ENCODE measurements at places on chromosomes 4 and X.

DNA sequence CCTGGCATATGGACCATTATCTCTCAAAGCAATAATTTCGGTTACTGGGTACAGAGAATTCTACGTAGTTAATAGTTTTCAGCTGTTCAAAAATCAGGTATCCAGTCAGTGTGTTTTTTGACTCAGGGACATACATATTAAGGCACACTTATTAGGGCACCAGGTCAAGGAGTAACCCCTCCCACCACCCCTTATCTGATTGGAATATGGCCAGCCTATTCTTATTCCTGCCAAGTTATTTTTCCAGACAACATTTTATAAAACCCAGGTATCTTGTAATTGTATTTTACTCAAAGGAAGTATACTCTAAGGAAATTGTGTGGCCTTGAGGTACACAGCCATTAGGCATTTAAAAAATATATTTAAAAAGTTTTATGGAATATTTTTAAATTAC, 4.3 kb downstream of the ZFX start:
- no peak for DNase-seq

DNA sequence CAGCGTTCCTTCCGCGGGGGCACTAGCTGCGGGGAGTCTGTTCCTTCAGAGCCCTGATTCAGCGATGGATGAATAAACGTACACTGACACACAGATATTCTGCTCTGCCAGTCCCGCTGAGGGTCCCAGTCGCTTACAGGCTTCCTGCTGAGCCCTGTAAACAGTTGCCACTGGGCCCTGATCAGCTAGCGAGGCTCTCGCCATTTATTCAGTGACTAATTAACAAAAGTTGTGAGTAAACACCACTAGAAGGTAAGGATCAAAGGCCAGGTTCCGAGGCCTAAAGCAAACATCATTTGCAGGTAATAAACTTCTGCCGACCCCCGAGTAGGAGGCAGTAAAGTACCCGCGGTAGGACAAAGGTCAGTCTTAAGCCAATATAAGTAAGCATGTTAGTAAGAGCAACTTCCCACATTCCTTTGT, 442.6 kb upstream of the GALNT7 start:
- DNase-seq: no peak

DNA sequence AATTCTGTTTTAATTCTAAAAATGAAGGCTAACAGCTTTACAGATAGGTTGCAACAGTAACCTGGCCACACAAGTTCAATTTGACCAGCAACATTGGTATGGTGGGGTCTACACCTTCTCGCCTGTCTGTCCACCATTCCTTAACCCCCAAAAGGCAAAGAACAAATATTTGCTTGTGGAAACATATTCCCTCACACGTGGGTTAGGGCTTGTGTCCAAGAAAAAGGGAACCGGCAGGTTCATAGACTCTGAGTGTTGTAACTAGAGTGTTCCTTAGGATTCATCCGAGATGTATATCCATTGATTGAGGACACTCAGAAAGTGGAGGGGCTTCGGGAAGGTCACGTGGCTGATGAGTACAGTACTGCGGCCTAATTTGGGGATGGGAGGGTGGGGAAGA, 54.1 kb downstream of the C4orf51 start:
- DNase-seq: no peak

DNA sequence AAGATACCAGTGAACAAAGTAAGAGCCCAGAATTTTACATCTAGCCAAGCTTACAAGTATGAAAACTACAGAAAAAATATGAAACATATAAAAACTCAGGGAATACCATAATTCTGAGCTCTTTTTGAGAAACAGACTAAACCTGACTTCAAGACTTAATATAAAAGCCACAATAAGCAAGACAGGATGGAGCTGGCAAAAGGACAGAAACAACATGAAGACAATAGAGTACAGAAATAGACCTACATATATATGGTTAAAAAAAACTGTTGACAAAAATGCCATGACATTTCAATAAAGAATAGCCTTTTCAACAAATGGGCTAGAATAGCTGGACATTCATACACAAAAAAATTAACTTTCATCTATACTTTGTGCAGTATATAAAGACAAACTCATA, 49.4 kb downstream of the UBA6 start:
- DNase-seq: no peak

DNA sequence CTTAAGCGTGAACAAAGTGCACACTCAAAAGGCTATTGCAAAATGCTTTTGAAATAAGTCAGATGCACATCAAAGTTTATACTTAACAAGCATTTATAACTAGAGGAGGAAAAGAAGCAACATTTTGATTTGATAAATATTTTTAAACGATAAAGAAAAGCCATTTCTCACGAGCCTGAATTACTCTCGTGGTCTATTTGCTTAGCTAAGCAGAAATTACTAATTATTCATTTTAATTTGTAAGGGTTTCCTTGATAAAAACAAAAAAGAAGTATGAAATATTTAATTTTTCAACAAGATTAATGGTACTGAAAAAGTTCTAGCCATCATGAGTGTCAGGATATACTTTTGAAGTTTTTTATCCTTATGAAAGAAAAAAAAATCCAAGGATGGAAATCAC, 78.2 kb downstream of the UNC5C start:
- no peak for DNase-seq

Data from T1000 (cell line).